ENCODE measurements at places on chromosomes 1 and 21.

DNA sequence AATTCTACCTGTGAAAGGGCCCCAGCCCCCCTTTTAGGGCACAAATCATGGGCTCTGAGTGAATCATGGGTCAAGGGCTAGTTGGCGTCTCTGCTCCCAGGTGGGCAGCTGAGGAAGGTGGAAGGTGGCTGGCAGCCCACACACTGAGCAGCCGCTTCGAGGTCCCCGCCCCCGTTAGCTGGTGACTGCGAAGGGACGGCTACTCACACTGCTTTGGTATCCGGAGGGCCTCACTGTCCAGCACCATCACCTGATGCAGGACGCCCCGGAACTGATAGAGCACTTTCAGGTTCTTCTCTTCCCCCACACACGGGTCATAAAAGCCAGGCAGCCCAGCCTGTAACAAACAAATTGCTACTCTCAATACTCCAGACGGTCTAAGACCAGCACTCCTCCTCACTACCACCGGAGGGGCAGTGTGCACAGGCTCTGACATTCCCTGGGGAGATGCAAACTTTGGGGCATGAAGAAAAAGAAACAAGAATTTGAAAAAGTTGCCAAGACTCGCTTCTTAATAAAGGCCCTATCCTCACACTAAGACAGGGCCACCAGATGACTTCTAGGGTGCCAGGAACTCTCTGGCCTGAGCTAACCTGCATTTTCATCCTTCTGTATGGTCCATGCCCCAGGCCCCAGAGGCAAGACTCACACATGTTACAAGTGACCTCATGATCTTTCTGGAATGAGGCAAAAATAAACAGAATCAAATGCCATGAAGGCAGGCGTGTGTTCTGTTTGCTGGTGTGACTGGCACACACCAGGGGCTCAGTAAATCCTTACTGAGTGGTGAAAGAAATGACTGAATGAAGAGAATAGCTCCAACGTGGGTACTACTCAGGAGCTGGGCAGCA lies 11.5 kb downstream of the THAP3 start:
- no peak for DNase-seq

DNA sequence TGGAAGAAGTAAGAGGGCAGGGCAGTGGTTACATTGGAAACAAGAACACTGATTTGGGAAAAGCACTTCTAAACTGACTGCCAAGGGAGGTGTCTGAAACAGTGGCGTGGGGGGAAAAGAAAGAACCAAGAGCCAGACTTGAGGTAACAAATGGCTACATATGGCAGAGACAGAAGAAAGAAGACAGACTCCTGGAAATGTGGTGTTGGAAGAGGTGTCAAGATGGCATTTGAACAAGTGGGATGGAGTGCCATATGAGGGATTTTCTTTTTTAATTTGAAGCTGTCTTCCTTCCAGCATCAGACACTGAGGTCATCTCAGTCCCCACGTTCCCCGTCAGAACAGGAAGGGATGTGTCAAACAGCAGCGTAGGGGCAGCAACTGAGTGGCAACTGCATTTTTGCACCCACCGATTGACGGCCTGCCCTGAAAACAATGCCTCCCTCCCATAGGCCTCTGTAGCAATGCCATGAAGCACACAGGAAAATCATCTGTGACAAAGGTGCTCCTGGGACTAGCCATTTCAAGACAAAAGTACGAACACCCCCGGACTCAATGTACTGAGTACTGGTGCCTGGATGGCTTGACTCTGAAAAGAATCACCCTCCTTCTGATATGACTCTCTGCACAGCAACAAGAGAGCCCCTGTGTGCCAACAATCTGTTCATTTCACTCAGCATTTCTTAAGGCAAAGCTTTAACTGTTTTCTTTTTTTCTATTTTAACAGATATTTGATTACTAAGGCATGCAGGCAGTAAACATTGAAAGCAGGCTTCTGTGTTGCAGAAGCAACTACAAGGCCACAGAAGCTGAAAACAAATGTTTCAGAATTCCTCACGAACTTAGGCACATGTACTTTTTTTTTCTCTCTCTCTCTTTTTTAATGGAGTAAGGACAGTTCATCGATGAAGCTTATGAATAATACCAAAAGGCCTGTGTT lies 37.0 kb downstream of the LPAR3 start:
- no peak for DNase-seq

DNA sequence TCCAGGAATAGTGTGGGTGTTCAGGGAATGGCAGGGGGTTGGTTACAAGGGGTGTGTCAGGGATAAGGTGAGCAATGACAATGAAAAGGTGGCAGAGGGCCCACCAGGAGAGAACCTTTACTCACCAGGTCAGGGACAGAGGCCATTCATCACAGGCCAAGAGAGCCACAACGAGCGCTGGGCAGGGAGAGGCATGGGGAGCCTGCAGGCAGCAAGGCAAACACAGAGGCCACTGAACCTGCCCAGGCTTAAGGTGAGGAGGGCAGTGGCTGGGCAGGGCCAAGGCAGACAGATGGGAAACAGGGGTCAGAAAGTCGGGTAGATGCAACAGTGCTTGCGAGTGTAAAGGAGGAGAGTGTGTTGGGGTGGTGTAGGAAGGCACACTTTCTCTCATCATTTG lies 28.3 kb upstream of the MYBPHL start:
- no peak for DNase-seq

DNA sequence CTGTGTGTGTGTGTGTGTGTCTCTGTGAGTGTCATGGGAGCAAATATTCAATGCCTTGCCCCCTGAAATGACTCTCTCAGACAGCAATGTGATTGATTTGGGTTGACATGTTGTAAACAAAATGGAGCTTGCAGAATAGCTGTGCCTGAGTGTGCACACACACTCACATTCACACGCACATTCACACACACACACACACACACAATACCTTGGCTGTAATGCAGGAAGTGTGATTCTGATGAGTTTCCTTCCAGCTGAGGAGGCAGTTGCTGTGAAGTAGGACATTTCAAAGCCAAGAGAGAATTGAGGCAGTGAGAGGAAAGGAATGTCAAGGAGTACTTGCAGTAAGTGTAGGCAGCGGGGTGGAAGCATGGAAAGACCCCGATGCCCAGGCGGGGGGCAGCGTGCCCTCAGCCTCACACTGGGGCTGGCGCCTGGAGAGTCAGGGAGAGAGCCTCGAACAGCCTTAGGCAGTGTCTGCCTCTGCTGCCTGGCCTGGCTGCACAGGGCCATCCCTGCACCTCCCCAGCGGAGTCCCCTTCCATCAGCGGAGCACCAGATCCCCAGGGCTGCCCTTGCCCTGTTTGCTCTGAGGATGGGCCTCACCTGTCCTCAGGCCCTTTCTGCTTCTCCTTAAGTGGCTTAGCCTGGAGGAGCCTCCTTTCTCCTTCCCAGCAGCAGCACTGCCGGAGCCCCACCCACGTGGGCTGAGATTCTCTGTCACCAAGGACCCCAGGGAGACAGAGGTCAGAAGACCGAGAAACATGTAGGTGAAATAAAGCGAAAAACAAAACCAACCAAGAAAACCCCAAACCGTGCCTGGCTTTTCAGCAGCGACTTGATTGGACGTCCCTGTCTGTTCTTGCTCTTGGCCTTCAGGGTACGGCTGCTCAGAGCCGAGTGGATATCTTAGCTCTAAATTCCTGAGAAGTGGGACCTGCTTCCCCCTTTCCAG lies 9.2 kb downstream of the VASH2 start:
- no peak for DNase-seq

GRCh38 chr1:85433096-85433495 lies 31.9 kb downstream of the DDAH1 start:
- no peak for DNase-seq

- no peak for DNase-seq
Observed at GRCh38 chr1:64960731-64961130, 5.6 kb downstream of the JAK1 start.

DNA sequence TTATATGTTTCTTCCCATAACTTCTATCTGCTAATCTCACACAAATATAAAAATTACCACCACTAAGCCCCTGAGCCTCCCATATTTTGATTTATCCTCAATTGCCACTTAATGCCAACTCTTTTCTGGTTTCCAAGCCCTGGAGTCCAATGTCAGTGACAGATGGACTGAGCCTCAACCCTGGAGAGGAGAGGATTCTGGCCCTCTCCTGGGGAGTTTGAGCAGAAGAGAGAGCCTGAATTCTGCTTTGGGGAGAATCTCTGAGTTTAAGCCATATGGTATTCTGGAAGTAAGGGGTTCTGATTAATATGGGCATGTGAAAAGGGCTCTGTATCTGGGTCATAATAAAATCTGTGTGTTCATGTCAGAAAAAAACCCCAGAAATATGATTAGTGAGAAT lies 8.5 kb downstream of the CADM3 start:
- DNase-seq = no peak

DNA sequence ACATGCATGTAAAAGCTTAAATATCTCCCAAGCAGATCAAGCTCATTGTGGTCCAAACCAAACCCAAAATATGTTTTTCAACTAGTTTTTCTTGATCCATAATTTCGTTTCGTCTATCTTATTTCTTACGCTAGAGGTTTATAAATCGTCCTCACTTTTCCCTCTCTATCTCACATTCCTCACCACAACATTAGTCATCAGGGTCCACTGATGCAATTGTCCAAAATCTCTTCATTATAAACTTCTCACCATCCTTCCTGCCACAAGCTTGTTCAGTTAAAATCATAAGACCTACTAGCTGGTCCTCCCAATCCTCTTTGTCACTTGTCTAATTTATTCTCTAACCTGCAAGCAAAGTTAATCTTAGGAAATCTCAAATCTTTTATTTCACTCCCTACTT lies 173.0 kb upstream of the PALMD start:
- no peak for DNase-seq

DNA sequence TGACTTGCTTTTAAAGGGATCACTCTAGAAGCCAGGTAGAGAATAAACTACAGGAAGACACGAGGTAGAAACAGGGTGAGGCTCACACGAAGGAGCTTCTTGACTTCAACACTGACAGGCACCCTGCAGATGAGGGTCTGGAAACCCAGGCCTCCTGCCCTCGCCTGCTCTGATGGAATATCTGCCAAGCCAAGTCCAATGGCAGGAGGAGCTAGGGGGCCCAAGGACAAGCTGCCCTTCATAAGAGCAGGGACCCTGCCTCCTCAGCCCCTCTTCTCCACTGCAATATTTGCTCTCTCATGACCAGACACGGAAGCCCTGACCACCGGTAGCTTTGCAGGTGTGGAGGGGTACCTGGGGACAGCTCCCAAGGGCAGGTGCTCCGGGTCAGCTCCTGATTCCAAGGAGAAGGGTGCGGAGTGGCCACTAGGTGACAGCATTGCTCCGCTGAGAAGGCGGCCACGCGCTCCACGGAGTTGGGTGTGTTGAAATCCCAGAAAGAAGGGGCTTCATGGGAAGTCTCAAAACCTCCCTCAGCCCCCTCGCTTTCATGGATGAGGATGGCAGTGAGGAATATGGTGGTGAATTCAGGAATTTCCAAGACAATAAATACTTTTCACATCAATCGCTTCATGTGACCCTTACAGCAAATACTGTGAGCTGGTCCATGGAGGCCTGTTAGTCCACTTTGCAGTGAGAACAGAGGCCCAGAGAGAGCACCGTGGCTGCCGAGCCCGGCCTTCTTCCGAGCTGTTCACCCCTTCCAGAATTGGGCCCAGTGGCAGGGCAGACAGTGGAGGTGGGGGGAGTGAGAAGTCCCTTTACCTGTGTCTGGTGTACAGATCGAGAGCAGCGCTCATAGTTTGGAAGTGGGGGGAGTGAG lies 33.2 kb upstream of the PAX7 start:
- peak; percentile 73 for DNase-seq

DNA sequence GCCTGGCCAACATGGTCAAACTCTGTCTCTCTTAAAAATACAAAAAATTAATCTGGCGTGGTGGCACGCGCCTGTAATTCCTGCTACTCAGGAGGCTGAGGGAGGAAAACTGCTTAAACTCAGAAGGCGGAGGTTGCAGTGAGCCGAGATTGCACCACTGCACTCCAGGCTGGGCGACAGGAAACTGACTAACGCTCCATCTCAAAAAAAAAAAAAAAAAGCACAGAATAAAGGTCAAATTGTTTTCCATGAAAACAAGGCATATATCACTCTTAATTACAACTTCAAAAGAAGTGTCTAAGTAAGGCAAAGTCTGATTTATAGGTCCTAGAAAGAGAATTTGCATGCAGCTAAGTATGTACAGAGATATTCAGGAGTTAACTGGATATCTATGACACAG lies 25.6 kb downstream of the EYA3 start:
- peak; percentile 44 for DNase-seq

- DNase-seq = no peak
Observed at GRCh38 chr1:84152649-84153056, 8.6 kb downstream of the PRKACB start.

GRCh38 chr1:166588741-166589140 lies 250.5 kb upstream of the POGK start:
- DNase-seq = no peak

DNA sequence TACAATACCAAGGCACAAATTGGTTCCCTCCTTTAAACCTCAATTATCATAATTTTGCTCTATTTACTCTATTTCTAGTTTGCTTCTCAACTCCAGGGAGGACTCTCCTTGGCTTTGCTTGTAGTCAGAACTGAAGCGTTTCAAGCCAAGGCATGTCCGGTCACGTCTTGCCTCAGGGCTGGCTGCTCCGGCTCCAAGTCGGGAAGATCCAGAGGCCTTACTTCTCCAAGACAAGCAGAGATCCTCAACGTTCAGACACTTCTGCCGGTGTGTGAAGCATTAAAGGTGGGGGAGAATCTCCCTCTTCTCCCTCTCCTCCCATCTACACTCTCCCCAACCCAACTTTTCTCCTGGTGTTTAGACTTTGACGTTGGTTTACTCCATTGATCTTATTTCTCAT lies 7.2 kb upstream of the HHAT start:
- no peak for DNase-seq

DNA sequence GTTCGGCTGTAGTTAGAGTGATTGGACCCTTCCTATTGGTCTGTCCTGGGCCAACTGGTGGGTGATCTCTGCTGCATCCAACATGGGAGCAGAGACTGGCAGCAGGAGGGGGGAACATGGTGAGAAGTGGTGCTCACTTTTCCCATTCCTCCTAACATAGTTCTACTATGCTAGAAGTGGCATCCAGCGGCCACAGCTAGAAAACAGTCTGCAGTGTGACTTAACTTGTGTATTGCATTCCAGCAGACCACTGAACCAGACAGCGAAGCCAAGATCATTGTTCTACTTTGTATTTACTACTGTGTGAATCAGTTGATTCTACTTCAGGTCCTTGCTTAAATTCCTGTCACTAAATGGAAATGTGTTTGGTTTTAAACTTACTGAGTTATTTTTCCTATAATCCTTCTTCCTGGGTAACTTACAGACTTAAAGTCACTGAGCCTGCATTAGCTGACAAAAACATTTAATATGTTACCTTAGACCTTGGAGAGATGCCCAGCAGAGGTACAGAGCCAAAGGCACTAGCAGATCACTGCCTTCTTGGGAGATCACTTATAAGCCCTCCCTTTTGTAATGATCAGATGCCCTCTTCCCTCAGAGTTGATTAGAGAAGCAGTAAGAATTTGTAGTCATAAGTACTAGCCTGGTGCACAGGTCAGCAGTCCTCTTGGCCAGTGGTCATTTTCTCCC lies 8.2 kb downstream of the FABP3 start:
- no peak for DNase-seq

- DNase-seq = no peak
Observed at GRCh38 chr1:37945743-37946702, 830 bp downstream of the INPP5B start.

- DNase-seq = no peak
Observed at GRCh38 chr1:201009962-201010645, 13.4 kb downstream of the KIF21B start.
